Activated naive CD4-positive, alpha-beta T cell treated with anti-CD3 and anti-CD28 coated beads, Interleukin-2, amount 50 U/mL, for 16 hours (primary cell): ENCODE measurements at places on chromosomes 7 and 10.
A peak's percentile ranks its signal among the peaks of the same experiment; 100 is the strongest.

DNA sequence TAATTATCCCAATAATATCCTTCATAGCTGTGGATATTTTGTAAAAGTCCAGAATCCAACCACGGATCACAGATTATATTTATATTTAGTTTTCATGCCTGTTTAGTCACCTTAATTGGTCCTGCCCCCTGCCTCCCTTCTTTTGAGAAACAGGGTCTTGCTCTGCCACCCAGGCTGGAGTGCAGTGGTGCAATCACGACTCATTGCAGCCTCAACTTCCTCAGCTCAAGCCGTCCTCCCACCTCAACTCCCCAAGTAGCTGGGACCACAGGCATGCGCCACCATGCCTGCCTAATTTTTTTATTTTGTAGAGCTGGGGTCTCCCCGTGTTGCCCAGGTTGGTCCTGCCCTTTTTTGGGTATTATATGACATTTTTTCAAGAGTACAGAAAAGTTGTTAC lies 129.4 kb downstream of the KAT6B start:
- no peak for DNase-seq

DNA sequence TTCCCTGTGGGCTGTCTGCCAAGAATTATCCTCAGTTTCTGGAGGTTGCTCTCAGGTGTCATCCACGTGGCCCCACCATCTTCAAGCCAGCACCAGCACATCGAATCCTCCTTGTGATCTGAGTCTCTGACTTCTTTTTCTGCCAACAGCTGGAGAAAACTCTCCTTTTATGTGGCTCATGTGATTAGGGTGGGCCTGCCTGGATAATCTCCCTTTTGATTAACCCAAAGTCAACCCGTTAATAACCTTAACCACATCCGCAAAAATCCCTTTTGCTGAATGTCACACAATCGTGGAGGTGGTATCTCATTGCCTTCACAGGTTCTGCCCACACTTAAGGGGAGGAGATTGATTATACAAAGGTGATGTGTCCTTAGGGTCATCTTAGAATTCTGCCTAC lies 73.8 kb downstream of the LRGUK start:
- no peak for DNase-seq

- DNase-seq = no peak
These were observed 746.5 kb downstream of the AUTS2 start for GRCh38 chr7:70344726-70345125.

GRCh38 chr10:122567056-122567660 lies 6.6 kb downstream of the DMBT1 start:
- peak; percentile 23 for DNase-seq

DNA sequence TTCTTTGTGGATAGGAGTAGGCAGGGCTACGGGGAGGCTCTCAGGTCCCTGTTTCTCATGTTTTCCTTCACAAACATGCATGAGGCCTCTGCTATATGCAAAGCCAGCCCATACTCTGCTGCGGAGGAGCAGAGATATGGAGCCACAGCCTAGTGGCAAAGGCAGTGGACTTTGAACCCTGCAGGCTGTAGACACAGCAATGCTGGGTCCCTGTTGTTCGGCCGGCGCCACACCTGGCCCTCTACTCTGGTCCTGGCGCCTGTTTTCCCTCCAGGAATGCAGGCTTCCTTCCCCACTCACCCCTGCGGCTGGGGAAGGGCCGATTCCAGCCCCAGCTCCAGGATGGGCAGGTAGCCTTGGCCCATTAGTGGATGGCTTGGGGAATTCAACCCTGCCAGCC lies 11.5 kb downstream of the CLRN3 start:
- DNase-seq = no peak

DNA sequence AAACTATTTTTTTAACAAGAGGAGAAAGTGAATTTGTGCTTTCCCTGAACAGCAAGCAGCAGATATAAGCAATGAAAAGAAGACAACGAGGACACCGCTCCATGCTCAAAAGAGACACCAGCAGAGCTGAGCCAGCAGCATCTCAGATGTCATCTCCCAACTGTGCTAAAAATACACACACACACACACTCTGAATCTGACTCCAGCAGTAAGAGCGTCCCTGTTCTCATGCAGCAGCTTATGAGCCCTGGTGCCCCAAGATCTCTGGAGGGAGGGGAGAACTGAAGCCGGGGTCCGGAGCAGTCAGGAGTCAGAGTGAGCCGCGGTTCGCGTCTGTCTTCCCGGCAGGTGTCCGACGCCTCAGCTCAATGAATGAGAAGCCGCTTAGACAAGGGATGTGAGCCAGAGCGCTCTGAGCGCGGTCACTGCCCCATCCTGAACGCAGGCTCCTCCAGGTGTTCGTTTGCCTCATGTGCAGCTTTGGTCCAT lies 49.2 kb downstream of the SVIL start:
- no peak for DNase-seq

DNA sequence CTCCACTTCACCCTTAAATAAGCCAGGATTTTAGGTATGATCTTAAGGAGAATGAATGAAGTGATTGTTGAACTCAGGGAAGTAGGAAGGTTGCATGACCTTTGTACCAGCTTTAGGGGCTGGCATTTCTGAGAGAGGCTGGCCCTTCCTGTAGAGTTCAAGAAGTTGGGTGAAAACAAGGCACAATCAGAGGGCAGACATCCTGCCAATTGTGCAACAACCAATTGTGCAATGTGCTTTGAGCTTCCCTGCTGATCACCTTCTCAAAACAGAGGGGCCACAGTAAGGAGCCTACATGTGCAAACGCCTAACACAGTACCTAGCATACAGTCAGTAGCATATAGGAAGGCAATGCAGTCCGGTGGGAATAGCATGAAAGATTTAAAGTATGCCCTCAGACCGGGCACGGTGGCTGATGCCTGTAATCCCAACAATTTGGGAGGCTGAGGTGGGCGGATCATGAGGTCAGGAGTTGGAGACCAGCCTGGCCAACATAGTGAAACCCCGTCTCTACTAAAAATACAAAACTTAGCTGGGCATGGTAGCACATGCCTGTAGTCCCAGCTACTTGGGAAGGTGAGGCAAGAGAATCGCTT lies 5.4 kb downstream of the CPVL start:
- DNase-seq = no peak

- DNase-seq = no peak
These were observed 184.0 kb downstream of the DIP2C start for GRCh38 chr10:505419-505818.

DNA sequence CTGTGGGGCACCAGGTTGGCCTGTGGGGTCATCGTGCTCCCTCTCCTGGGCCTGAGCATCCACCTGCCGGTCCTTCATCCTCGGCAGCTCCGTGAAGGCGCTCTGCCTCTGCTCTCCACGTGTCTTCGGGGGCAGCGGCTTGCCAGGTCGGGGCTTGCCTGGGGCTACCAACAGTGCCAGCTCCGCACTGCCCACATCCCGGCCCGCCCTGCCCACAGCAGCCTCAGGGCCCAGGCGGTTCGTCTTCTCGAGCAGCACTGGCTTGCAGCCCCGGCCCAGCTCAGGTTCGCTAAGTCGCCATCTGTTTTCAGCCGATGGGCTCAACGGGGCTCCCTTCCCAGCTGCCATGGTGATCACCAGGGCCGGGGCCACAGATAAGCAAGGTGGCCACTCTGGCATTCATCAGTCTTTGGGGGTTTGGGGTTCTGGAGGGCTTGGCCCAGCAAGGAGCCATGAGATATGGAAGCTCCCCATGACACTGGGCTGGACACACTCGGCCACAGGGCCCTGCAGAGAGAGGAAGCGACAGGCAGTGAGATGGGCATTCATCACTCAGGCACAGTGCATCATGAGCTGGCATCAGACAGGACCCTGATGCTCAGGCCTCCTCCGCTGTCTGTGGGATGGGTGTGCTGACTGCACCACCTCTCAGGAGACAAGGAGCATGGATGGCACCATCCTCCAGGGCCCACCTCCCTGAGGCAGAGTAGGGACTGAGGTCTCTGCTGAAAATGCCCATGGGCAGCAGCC lies 15.5 kb downstream of the ZNF488 start:
- DNase-seq = no peak

DNA sequence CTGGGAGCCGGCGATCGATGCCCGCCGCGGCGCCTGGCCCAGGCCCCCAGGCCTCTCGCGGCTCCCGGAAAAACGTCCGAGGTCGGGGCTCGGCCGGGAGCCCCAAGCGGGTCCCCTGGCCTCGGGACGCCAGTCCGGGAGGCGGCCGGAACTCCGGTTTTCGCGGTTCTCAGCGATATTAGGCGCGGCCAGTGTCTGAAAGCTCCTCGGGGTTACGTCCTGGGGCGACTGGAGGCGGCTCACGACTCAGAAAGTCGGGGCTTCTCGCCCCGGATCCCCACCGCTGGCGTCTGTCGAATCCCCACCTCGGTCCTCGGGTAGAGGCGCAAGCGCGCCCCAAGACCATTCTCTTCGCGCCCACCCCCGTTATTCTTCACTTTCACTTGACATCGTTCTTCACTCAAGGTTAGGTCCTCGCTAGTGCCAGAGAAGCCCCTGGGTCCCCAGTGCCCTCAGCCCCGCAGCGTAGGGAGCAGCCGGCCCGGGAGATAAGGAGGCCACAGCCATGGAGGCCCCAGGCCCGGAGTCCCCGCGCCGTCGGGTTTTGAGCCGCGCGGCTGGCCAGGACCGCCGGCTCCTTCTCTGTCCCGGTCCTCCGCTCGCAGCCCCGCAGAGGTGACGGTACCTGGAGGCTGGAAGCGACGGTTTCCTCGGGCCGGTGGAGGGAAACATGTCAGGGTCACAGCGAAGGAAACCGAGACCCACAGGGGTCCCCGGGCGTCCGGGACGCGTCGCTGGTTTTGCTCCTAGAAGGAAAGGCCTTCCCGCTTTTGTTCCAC lies 35.2 kb upstream of the EBLN1 start:
- DNase-seq = peak; percentile 42
